Islet precursor cell (in vitro differentiated cells): ENCODE measurements at places on chromosomes 4 and X.
A peak's percentile ranks its signal among the peaks of the same experiment; 100 is the strongest.

GRCh38 chr4:134862116-134862515, 660.5 kb upstream of the PABPC4L start:
- no peak for DNase-seq

GRCh38 chrX:7253565-7253964, 105.6 kb upstream of the PUDP start:
- no peak for DNase-seq

DNA sequence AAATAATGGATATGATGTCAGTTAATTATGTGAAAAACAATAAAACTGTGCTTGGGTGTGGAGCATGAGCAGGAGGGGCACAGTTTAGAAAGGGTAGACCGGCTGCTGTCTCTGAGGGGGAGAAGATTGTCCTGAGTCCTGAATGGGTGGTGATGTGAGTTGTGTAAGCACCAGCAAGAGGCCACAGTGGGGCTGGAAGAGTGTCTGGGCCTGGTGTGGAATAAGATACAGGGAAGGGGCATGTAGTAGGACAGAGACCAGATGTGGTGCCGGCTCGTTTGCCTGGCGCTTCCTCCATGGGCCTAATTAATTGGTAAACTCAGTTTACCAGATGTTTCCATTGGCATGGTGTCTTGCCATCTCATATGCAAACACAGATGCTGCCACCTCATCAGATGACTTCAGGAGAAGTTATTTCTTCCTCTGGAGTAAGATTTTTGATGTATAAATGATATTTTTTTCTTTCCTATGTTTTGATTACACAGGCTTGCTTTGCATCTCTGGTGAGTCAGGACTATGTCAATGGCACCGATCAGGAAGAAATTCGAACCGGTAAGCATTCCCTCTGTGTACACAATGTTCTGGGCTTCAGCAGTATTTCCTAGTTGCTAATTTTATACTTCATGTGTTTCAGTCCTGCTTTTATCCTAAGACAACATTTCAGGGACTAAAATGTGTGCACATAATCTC, 5.1 kb downstream of the MED28 start:
- DNase-seq: no peak

GRCh38 chr4:140296335-140297220, 76.9 kb upstream of the SCOC start:
- peak; percentile 71 for DNase-seq

DNA sequence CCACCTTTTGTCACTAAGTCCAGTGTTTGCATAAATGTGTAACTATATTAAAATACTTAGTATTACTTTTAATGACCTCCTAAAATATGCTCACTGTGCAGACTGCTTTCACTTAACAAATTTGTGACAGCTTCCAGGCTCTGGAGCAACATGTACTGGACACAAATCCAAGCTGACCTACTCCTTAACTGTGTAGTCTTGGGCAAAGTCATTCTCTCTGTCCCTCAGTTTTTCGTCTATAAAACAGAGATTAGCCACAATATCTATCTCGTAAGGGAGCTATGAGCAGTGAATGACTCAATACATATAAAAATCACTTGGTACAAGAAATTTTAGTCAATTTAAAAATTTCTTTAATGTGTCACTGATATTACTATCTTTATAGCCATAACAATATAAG, 20.4 kb upstream of the RAB40A start:
- DNase-seq: no peak
